ENCODE measurements at places on chromosomes 5 and 9. TPM values are rescaled to one million over a fixed set of nuclear protein-coding genes. Genes with fewer than 3 reads are reported as not detected.
A peak's percentile ranks its signal among the peaks of the same experiment; 100 is the strongest.

Gene AHRR
- polyA plus RNA-seq = 0.34 TPM

GRCh38 chr5:143957455-143957854, 145.5 kb downstream of the HMHB1 start:
- DNase-seq = no peak

DNA sequence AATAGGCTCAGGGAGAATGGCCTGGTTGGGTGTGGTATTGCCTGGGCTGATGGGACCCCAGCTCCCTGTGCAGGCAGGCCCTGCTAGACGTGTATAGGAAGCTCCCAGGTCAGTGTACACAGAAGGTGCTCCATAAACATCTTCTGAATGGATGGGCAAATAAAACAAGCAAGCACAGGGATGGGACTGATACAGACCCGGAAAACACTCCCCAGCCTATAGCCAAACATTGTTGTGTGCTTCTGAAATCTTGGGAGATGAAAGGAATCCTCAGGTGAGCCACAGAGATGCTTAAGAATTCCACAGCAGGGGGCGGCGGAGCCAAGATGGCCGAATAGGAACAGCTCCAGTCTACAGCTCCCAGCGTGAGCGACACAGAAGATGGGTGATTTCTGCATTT, 151.8 kb downstream of the ENTREP1 start:
- no peak for DNase-seq

DNA sequence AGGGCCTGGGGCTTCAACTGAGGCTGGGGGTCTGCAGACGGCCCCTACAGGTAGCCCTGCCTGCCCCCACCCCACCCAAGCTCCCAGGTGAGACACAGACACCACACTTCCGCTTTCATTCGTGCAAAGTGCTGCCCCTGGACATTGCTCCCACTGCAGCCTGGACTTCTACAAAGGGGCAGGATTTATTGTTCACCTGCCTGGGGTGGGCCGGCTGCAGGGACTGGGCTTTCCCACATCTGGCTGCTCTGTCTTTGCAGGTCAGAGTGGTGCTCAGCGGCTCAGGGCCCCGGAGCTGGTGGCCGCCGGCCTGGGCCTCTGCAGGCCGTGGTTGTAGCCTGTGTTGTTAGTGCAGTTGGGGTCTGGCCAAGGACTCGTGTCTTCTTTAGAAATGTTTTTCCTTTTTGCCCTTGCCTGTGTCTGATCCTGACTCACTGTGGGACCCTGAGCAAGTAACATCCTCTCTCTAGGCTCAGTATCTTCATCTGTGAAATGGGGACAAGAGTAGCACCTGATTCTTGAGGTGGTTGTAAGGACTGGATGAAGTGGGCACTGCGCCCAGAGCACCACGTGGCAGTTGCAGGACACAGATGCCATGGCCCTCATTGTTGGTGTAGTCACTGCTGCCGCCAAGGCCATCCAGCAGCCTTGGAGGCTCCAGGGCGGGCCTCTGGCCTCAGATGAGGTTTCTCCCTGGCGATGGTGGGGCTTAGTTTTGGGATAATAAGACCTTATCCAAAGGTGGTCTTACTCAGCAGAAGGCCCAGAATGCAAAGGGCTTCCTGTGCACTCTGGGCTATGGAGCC, 143.9 kb downstream of the CACNA1B start:
- no peak for DNase-seq

- no peak for DNase-seq
Observed at GRCh38 chr5:17180864-17181723, 36.3 kb upstream of the BASP1 start.

DNA sequence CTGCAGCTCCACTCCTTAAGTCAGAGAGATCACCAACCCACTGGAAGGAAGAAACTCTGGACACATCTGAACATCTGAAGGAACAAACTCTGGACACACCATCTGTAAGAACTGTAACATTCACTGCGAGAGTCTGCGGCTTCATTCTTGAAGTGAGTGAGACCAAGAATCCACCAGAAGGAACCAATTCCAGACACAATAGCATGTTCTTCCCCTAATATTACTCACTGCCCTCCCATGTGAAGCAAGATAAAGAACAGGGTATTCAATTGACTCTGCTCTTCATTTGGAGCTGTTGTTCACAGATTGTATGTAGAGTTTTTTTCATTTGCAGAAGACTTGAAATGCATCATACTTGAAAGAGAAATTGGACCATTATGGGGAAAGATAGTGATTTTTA, 10.8 kb downstream of the SAXO1 start:
- no peak for DNase-seq

DNA sequence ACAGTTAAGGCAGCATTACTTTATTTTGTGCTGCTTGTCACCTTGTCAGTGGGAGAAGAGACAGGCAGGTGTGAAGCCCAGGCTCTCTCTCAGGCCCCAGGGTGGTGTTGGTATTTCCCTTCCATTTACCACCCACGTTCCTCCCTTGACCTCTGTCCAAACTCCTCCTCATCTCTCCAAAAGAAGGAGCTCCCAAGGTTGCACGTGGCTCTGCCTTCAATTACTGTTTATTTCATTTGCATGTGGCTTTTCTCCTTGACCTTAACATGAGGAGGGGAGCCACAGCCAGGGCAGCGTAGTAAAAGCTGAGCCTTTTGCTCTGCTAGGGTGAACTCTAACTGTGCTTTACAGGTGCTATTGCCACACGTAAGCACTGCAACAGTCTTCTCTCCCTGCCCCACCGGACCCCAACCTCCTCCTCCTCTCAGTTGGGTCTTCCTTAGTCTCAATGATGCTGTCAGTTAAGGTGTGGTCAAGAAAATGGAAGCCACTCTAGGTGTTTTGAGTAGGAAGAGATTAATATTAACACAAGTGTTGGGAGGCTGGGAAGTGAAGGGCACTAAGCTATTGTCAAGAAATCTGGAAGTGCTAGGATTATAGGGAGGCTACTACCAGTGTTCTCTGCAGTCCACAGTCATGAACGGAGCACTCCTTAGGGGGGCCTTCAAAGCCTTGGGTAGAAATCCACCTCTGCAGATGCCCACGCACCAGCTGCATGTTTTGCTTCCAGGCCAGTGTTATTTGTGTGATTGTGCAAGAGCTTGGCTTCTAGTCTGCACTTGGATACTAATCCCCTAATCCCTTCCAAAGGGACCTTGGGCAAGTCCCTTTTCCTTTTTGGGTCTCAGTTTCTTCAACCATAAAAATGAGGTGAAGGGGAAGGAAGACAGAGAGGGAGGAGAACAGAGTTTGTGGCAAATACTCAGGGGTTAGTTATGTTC, 3.9 kb upstream of the ALDH1B1 start:
- no peak for DNase-seq

DNA sequence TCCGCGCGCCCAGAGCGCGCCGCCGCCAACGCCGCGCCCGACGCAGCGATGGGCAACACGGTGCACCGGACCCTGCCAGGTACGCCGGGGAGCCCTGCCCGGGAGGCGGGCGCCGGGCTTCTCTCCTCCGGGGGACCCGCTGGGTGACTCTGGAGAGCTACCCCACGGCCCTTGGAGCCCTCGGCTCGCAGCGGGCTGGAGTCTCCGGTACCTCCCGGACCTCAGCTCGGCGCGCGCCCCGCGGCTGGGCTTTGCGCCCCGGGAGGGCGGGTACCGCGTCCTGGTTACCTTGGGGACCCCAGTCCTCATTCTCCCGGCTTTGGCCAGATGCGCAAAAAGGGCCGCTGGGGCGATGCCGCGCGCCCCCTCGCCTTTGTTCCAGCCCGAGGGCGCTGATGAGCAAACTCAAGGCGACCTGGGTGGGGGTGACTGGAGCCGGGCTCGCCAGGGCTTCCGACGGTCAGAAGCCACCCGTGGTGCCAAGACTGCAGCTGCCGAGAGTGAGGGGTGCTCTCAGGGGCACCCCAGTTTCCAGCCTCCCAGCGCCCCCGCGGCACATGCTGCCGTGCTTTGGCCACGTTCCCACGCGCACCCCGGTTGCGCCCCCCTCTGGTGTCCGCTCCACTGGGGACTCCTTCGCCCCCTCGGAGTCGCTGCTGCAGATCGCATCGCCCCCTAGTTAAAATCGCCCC, 442 bp downstream of the NEURL1B start:
- peak; percentile 49 for DNase-seq

Gene LHX2
- polyA plus RNA-seq = 0.57 TPM

- DNase-seq = no peak
Observed at GRCh38 chr9:93081931-93082330, 14.1 kb upstream of the CARD19 start.

DNA sequence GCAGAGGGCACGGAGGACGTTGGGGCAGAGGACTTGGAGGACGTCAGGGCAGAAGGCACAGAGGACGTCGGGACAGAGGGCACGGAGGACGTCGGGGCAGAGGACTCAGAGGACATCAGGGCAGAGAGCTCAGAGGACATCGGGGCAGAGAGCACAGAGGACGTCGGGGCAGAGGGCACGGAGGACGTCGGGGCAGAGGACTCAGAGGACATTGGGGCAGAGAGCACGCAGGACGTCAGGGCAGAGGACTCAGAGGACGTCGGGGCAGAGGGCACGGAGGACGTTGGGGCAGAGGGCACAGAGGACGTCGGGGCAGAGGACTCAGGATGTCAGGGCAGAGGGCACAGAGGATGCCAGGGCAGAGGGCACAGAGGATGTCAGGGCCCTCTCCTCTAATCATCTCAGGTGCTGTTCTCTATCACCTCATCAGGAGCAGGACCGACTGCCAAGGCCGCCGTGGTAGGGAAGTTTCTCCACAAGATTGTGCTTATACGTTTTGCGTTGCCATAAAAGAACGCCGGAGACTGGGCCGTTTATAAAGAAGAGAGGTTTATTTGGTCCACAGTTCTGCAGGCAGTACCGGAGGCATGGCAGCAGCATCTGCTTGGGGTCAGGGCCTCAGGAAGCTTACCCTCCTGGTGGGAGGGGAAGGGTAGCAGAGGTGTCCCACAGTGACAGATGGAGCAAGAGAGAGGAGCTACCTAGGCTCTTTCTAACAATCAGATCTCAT, 29.4 kb upstream of the ADAMTS2 start:
- DNase-seq = no peak

DNA sequence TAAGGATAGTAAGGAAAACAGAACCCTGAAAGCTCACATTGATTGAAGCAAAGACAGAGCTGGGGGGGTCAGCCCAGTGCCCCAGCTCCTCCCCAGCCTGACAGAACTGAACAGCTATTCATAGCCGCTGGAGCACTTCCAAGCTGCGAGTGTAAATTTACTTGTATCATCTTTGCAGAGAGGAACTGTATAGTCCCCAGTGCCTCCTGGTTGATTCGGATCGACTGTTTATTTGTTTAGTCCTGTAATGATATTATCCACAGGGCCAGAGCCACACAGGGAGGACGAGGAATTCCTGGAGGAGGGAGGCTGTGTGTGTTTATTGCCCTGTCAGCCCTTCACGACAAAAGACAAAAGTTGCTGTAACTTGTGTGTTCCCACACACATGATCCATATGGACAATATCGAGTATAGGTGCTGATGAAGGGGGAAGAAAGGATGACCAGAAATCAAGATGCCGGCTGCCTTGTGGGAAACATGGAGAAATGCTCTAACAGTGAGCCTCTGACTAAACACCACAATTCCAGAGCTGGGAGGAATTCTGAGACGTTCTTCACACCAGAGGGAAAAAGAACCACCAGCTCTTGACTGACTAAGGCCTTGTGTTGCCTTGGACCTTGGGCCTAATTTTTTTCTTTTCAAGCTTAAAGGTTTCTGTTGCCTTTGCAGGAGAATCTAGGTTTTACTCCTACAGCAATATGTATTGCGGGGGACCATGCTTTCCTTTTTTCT, 31.1 kb downstream of the FOXD1 start:
- DNase-seq = no peak

- DNase-seq = no peak
Observed at GRCh38 chr9:76082057-76082456, 191.6 kb downstream of the PCSK5 start.

Gene SPINK5
- polyA plus RNA-seq = 41.6 TPM

Gene CYSRT1
- polyA plus RNA-seq = 2.8 TPM

GRCh38 chr9:75104607-75105006, 16.3 kb downstream of the OSTF1 start:
- no peak for DNase-seq

DNA sequence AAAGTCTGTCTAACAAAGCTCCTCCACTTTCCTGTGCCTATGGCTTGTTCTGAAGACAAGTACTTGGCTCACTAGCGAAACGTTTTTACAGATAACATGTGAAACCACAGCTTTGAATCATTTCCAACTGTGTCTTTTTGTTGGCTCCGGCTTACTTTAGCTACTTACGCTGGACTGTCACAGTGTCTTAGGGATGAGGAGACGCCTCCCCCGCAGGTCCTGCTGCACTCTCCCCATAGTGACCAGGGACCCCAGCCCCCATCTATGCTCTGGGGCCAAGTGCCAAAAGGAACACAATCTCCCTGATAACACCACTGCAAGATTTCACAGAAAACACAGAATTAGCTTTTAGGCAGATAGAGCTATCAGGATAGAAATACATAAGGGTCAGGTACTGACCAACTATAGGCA, 219.1 kb downstream of the ADAMTS6 start:
- no peak for DNase-seq

Gene STPG3
- 0.43 TPM for polyA plus RNA-seq

DNA sequence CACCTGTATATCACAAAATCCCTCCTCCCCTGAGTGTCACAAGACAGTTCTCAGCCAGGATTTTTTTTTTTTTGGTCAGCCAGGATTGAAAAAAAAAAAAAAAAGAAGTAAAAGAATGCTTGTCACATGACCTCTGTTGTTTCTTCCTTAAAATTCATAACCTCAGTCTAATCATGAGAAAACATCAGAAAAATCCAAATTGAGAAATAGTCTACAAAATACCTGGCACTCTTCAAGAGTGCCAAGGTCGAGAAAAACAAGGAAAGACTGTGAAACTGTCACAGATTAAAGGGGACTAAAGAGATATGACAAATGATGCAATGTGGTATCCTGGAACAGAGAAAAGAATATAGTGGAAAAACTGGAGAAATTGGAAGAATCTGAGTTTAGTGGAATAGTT, 58.5 kb upstream of the SUB1 start:
- no peak for DNase-seq

- no peak for DNase-seq
Observed at GRCh38 chr5:160702934-160703333, 149.1 kb downstream of the ATP10B start.

- DNase-seq = no peak
Observed at GRCh38 chr9:21993893-21994555, at the start of gene CDKN2A. CDKN2A (minus strand) TSS chr9:21994392.

DNA sequence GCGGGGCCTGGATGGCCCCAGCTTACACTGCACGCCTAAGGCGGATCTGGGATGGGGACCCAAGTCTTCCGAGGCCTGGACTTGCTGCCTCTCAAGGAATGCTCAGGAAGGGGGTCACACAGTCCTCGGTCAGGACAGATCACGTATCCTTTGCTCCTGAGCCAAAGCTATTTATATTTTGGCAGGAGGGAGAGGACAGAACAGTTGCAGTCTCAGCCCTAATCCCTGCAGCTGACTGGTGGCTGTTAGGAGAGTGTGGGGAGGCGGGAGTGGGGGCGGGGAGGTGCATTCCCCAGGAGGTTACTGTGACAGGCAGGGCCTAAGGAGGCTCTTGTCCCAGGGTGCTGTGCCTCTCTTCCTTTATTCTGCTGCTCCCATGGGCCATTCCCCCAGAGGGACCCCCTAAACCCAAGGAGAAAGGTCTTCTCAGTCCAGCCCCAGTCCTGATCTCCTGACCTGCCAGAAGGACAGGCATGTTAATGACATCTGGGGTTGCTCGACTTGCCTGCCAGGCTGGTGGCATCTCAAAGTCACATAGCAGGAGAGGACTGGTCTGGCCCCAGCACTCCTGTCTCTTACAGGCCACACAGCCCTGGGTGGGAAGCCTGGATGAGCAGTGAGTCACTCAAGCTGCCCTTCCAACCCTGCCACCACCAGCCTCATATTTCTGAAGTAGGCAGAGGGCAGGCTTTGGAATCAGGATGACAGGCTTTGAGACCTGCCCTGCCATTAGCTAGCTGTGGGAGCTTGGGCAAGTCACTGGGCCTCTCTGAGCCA, 51.9 kb downstream of the COL27A1 start:
- DNase-seq = no peak

Gene DBH
- 0.25 TPM for polyA plus RNA-seq
